ENCODE measurements at places on chromosomes 5 and 9.

DNA sequence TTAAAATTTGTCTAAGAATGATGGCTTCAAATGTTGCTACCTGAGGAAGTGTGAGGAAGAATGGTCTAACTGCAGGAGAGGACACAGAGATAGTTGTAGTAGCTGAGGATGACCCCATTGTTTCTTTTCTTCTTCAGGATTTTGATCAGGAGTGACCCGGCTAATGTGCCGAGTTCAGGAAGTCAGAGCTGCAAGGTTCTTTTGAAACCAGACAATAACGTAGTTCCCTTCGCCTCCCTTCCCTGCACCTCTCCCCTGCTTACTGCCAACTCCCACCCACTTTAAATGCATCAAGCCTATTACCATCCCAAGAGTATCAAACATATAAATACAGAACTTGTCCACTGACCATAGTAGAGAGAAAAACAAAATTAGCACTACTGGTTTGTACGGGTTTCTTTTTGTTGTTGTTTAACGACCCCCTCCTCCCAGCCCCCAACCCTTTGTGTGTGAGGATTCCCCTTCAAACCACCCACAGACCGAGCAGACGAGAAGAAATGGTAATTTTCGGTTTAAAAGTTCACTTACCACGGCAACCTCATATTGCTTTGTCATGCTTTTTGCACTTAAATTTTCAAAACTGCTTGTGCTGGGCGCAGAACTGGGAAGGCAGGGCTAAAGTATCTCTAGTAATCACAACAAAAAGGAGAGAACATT lies 23.5 kb upstream of the ELAVL2 start:
- DNase-seq: no peak

GRCh38 chr5:40734986-40735385 lies 20.8 kb downstream of the TTC33 start:
- DNase-seq: no peak

GRCh38 chr5:34685485-34686165 lies 29.5 kb downstream of the RAI14 start:
- no peak for DNase-seq

DNA sequence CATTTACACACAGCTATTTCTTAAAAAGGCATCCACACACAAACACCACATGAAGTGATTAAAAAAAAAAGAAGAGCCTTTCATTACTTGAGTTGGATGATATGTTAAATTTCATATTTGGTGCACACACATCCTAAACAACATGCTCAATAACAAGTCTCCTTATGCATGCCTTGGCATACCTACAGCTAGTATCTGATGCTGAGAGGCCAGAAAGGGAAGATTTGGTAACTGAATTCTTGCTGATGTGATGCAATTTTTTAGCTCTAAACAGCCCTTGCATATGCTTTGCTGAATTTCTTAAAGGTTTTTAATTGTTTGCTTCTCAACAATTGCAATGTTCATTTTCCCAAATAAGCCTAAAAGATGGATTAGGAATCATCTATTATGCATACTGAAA lies 338.8 kb downstream of the ARL15 start:
- DNase-seq: no peak
